ENCODE measurements at places on chromosomes 16 and 17.

GRCh38 chr16:4511441-4512082, 27.0 kb downstream of the CDIP1 start:
- DNase-seq = no peak

DNA sequence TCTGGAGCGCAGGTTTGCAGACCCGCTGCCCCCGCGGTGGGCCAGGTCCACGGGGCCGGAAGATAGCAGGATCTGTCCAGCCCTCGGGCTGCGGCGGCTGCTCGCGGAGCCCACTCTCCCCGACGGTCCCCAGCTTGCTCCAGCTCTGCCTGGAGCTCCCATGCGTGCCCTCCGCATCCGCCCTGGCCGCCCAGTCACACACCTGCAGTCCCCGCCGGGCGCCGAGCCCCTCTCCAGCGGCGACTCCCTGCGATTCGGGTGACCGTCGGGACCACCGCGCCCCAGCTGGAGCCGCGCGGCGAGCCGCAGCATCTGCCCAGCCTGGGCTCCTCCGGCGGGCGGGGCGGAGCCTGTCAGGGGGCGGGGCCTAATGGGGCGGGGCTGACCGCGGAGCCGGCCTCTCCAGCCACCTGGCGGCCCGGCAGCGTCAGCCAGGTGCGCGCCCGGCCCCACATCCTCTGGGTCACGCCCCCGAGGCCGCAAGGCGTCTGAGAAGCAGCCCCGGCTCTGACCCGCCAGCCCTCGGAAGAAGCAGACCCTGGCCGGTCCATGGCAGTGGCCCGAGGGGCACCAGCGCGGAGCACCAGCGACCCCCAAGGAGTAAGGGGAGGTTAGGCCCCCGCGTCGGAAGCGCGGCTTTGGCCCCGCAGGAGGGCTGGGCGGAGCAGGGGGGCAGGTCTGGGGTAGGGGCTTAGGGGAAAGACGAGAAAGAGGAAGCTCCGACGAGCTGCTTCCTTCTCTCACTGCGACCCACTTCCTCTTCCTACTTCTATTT, at the start of gene PIK3R5:
TSS of gene PIK3R5 (minus strand) at position 314 of the 775 bp plus-strand sequence. CDS start 54,213 bp downstream, outside the sequence.
- DNase-seq = no peak

DNA sequence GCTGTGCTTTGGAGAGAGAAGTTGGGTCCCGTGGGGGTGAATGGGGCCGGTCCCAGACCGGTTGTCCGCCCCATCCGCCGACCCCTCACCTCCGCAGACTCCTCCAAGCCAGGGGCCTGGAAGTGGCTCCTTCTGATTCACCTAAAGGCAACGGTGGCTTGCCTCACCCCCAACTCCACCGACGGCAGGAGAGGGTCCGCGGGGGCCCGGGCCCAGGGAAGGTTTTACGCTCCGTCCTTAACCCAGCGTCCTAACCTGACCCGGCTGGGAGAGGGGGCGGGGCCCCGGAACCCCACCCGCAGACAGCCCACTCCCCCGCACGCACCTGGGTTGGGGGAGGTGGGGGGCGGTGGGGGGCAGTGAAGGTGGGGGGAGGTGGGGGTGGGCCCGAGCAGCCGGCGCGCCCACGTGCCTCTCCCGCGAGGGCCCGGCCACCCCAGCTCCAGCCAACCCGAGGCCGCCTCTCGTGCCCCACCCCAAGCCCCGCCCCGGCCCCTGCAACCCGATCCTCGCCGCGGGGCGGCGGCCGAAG, 12.7 kb upstream of the CD300A start:
- DNase-seq = no peak

GRCh38 chr17:39684369-39685192, 3.3 kb downstream of the PGAP3 start:
- no peak for DNase-seq

DNA sequence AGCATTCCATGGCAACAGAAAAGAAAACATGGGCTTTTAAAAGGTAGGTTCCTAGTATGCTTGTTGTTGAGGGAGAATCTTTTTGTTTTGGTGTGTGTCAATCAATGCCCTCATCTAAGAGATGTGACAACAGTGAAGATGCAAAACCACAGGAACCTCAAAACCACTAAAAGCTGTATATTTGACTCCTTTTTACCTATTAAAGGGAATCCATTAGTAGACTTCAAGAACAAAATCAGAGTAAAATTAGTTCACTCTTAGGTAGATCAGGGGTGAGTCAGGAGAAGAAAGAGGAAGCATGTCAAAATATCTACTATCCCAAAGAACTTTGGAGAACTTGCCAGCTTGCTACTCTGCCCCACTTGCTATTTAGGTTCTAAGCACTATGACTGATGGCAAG, 89.1 kb downstream of the CDK5R1 start:
- DNase-seq = no peak

GRCh38 chr17:49217651-49218413, 7.3 kb downstream of the ABI3 start:
- no peak for DNase-seq

DNA sequence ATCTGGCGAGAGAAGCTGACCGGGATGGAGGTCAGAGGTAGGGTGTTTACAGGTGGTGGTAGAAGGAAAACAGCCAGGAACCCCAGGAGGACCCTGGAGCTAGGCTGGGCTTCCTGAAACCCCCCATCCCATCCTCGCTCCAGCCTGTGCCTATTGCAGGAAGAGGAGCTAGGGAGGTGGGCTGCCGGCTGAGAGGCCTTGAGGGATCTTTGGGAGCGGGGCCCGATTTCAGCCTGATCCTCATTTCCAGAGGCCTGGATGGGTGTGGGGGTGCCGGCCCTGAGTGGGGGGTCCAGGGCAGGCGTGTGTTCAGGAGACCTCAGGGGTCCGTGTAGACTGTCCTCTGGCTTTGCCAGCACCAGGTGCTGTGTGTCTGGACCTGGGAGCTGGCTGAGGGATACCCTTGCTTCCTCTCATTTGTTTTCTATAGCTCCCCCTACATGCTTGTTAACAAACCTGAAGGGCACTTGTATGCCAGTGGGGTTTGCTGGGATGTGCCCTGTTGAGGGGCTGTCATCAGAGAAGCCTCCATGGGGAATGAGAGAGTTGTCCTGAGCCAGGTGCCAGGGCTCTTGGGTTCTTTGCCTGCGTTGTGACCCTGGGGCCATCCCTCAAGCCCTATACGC, 18.9 kb upstream of the RAP1GAP2 start:
- DNase-seq = no peak

DNA sequence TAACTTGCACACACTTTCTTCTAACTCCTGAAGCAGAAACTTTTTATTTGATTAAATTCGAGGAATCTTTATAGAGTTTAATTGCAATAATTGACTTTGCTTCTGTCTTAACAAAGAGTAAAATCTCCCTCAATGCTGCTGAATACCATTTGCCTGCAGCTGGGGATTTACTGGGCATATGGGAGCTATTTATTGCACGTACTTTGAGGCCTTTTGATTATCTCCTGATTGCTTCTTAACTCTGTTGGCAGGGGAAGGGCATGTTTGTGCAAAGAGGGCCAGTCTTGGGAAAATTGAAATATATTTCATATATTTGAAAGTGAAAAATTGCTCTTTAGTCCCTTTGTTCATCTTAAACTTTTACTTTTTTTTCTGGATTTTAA, 156.8 kb upstream of the CHMP6 start:
- DNase-seq = no peak

- no peak for DNase-seq
Observed at GRCh38 chr16:84847564-84848355, 28.0 kb downstream of the CRISPLD2 start.

GRCh38 chr16:12236589-12236988, 260.1 kb downstream of the SNX29 start:
- peak; percentile 79 for DNase-seq

DNA sequence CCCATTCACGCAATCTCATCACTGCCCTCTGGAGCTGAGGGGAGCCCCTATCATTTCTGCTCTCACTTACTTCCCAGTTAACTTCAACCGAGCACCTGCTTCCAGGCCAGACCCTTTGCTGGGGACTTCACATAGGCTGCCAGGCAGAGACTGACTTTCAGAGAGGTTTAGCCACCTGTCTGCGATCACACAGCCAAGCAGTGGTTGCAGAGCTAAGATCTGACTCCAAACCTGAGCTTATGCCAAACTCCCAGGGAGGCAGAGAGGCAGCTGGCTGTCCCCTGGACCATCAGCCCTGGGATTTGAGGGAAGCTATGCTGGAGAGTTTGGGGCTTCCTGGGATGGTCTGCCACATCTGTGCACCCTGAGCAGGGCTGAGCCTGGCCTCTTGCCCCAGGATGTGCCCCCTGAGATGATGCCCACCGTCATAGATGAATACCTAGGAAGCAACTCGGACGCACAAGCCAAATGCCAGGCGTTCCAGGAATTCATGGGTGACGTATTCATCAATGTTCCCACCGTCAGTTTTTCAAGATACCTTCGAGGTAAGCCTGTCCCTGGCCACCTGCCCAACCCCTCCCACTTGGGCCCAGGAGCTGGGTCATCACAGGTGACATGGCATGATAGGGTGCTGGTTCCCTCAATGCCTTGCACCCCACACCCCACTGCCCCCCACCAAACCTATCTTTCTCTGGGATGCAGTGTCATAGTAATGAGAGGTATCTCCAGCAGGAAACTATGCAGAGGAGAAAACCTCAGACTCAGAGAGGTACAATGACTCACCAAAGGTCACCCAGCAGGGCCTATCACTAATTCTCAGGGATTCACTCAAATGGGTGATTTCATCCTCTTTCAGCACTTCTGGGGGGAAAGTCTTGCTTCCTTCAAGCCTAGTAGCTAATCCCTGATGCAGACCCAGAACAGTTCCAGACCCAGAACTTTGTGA, 10.0 kb downstream of the CES3 start:
- DNase-seq = no peak

- no peak for DNase-seq
Observed at GRCh38 chr17:1229349-1229899, 40.8 kb upstream of the BHLHA9 start.

GRCh38 chr17:35729405-35729833, 2.0 kb upstream of the RASL10B start:
- no peak for DNase-seq

DNA sequence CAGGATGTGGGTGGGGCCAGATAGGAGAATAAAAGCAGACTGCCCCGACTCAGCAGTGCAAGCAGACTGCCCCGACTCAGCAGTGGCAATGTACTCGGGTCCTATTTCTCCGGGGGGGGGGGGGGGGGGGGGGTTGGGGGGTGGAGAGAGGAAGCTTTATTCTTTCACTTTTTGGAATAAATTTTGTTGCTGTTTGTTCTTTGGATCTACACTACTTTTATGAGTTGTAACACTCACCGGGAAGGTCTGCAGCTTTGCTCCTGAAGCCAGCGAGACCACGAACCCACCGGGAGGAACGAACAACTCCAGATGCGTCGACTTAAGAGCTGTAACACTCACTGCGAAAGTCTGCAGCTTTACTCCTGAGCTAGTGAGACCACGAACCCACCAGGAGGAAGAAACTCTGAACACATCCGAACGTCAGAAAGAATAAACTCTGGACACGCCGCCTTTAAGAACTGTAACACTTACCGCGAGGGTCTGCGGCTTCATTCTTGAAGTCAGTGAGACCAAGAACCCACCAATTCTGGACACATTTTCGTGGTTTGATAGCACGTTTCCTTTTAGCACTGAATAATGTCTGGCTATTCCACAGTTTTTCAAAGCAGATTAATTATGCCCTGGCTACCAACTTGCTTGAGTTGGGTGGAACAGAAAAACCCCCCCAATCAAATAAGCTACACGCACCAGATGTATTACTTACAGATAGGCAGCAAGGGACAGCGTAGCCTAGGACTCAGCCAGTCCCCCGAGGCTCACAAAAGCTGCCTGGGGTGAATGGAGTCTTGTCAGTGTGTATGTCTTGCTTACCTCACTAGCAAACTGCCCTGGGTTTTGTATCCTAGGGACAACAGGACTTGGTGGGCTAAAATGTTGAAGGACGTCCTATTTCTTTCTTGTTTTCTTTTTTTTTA, 11.9 kb downstream of the FZD2 start:
- no peak for DNase-seq

- DNase-seq = no peak
Observed at GRCh38 chr17:45433159-45433535, 477 bp upstream of the ARHGAP27 start.

GRCh38 chr17:73653810-73654209, 9.6 kb upstream of the SDK2 start:
- no peak for DNase-seq

GRCh38 chr17:59338498-59338897, 7.0 kb downstream of the YPEL2 start:
- DNase-seq = no peak

DNA sequence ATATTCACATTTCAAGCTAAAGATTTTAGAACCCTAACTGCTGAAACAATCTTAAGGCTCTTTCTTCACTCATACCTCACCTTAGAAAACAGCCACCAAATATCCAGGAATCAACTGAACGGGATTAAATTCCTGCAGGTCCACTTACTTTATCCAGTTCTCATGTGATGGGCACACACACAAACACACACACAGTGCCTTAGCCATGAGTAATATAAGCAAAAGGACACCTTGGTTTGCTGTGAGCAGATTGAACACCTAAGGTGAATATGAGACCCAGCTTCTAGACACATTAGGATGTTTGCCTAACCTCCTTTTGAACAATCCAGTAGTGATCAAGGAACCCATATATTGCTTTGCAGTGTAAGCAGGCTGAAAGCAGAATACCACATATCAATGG, 81.5 kb downstream of the TUBD1 start:
- DNase-seq = no peak

DNA sequence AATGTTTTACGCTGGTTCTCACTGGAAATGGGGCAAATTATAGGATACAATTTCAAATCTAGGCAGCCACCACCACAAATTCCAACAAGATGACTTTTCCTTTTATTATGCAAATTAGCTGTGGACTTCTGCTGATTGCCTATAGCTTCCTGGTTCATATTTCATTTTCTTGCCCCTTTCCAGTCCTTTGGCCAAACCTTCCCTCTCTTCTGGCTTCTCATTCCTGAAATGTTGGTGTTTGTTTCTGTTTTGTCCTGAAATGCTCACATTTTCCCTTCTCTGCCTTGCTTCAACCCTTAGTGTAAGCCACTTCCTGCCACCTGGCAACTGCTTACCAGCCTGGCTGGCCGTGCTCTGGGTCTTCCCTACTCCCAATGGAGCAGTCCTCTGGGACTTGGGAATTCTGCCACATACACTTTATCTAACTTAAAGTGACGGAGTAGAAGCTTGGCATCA, 14.0 kb downstream of the PRSS54 start:
- no peak for DNase-seq

- no peak for DNase-seq
Observed at GRCh38 chr16:3047387-3047720, 993 bp downstream of the MMP25 start.

DNA sequence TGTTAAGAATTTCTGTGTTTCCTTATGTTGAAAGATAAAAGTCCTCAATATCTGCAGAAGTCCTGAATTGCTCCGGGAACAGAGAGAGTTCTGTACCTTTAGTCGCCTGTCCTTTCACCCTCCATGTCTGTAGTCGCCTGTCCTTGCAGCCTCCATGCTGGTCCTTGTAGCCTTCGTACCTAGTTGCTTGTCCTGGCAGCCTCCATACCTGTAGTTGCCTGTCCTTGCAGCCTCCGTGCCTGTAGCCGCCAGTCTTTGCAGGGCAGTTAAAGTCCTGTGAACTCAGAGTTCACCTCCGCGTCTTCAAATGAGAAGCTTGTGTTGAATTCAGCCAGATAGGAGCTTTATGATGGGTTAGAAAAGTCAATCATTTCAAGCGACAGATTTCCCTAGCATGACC, 19.5 kb upstream of the ITGAX start:
- no peak for DNase-seq

- DNase-seq = no peak
Observed at GRCh38 chr17:50712641-50713040, 4.9 kb upstream of the ANKRD40 start.

GRCh38 chr17:81302861-81303333, 7.8 kb upstream of the SLC38A10 start:
- no peak for DNase-seq

- DNase-seq = no peak
Observed at GRCh38 chr16:30750876-30751465, 2.7 kb downstream of the PHKG2 start.

- no peak for DNase-seq
Observed at GRCh38 chr17:74822939-74823367, 36.7 kb downstream of the GRIN2C start.
